ENCODE measurements at places on chromosomes 13 and 19. TPM values are rescaled to one million over a fixed set of nuclear protein-coding genes. Genes with fewer than 3 reads are reported as not detected.

- DNase-seq, result no peak
These were observed 96.2 kb downstream of the SUCLA2 start for GRCh38 chr13:47904891-47905290.

DNA sequence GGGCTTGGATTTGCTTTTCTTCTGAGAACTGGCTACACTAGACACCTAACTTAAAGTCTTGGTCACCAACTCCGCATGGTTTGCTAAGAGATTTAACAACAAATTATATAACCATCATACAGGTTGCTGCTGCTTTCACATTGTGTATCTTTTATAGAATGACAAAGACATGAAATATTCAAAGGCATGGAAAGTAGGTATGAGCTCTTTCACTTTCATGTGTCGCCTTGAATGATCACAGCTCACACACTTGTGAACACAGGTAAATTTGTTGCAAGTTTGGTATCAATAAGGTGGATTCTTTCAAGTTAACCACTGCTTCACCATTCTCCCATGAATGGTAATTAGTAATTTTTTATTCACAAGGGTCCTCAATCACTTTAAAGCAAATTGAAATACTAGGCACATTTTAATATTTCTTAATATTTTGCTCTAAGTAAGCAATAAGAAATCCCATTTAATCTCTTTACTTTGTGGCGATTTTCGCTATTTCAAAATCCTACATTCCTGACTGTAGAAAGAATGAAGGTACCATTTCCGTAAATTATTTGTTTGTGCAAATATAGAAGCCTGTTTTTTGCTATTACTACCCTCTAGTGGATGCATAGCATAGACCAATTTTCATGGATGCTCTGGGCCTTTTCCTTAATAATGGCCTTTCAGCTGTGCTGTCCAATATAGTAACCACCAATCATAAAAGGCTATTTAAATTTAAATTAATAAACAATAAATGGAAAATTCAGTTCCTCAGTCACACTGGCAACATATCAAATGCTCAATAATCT is 45.5 kb upstream of the FREM2 start:
- DNase-seq, result no peak

- DNase-seq, result no peak
These were observed 66.9 kb downstream of the MIPEP start for GRCh38 chr13:23822252-23822824.

- DNase-seq, result no peak
These were observed 42.5 kb downstream of the F2RL3 start for GRCh38 chr19:16931306-16931705.

DNA sequence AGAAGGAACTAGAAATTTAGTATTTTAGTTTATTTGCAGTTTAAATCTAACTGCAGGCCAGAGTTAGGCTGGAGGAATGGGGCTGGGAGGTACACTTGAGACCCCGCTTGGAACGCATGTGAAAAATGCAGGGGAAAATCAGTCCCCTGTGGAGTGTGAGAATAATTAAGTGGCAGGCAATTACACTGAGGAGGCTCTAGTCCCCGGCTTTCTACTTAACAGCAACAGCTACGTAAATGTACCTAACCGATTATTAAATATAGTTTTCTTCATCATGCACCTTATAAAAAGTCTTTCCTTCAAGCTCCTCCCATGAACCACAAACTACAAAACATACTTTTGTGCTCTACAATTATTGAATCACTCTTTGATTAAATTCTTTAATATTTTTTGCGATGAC is 804 bp downstream of the ZNF708 start:
- DNase-seq, result no peak

DNA sequence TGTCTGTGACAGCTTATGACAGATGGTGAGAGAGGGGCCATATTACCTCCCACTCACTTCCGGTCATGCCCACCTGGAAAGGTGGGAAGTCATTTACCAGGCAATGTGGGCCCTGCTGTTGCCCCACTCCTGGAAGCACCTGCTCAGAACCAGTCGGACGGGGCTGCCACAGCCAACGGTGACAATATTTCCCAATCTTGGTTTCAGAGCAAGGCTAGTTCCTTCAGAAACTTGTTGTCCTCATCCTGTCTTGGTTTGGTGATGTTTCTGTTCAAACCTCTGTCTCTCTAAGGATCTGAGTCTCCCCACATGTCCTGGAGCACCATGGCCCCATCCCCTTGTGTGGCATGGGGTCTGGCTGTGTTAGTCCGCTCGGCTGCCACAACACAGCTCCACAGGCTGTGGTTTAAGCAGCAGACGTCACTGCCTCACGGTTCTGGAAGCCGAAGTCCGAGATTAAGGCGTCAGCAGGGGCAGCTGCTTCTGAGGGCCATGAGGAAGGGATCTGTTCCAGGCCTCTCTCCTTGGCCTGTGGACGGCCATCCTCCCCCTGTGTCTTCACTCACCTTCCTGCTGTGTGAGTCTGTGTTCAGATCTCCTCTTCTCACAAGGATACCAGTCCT is 31.5 kb upstream of the SLC15A1 start:
- DNase-seq, result no peak

Gene MRPL54
- total RNA-seq, result 35.8 TPM

Gene ZNF135
- total RNA-seq, result 0.87 TPM

Gene LHB
- total RNA-seq, result not detected

Gene SMIM44
- total RNA-seq, result not detected

Gene ZNF865
- total RNA-seq, result 1.3 TPM

Measured in NCI-H460 (cell line).